Pancreas (tissue), 10 donors: ENCODE measurements at places on chromosomes 16 and 17. TPM values are rescaled to one million over a fixed set of nuclear protein-coding genes. Genes with fewer than 3 reads are reported as not detected.

GRCh38 chr16:58264007-58264406 is 30.8 kb downstream of the PRSS54 start:
- no peak for DNase-seq

DNA sequence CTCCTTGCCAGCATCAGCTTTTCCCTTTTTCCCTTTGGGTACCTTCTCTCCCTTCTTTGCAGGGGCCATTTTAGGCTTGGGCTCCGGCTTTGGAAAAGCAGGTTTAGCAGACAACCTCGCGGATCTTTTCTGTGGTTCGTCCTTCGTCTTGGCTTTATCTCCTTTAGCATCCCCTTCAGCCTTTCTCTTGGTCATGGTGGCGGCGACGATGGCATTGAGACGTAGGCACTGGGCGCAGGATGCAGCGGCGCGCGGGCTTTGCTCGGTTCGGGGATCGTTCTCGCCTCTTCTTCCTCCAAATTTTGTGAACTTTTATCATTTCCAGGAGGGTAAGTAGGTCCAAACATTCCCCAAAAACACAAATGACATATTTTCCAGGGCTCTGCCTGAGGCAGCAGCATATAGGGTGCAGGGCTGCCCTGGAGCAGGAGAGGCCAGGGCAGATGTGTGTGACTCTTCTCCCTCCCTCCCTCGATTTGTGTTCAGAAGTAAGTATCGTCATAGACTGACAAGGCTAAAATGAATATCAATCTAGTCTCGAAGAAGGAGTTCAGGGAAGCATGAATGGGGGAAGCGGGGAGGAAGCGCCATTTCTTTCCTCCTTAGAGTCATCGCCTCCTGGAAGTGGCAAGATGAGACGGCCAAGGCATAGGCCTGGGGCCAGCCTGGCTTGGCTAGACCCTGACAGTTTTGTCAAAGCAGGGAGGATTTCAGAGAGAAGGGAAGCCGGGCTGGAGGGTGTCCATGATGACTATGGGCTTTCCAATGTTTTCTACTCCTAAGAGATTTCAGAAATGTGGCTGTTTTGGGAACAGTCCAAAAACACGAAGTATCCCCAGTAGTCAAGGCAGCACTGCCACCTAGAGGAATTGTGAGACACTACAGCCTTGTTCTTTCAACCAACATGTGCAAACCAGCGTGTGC is 13.2 kb downstream of the CHCT1 start:
- no peak for DNase-seq

DNA sequence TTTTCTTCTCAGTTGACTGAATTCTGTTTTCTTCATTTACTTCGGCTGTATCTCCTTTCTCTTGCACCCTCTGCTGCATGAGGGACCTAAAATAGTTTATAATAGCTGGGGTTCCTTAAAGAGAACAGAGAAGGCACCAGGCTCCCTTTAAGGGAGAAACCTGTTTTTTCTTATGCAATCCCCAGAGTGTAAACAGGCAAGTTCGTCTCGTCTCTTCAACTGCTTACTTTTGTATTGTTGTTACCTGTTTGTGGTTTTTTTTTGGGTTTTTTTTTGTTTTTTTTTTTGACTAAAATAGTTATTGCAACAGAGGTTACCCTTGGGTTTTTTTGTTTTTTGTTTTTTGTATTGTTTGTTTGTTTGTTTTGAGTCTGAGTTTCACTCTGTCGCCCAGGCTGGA is 3.7 kb upstream of the LDHD start:
- DNase-seq = no peak

DNA sequence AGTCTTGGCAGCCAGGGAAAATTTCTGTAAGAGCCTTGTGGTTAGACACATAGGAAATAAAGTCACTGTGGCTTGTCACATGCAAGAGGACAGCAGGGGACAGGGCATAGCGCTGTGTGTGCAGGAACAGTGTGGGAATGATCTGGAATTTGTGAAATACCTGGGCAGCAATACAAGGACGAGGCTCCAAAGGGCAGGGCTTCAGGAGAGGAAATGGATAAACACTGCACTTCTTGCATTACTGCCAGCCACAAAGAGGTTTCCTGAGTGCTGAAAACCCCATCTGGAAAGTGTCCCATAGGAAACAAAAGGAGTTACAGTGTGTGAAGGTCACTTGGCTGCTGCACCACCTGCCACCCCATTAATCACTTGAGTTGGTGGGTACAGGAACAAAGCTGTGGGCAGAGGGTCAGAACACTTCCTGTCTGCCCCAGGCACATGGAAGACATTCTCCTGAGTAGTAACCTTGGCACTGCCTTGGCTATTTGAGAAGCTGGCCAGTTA is 12.1 kb upstream of the HP start:
- DNase-seq = peak; percentile 73

Gene MFAP4
- 3.4 TPM for total RNA-seq

GRCh38 chr17:1705004-1705403 is 5.2 kb downstream of the TLCD2 start:
- no peak for DNase-seq

DNA sequence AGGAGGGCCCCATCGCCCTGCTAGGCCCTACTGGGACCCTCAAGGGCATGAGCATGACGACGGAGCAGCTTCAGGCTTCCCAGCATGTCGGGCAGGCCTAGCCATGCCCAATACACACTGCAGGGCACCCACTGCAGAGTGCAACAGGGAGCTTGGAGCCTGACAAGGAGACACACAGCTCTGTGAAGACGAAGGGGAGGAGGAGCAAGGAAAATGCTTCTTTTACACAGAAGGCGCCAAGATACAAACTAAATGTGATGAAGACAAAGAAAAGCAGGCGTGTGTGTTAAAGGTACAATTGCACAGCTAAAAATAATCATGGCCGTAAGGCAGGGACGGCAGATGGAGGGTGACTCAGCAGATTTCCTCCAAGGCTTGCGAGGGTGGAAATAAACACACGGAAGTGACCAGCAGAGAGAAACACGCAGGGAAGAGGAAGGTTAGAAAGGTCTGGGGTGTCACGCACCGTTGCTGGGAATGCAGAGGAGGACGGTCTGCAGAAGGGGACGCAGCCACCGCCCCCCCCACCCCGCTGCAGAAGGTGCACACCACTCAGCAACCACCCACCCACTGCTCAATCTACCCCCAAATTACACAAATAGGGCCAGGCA is 108.5 kb downstream of the ZNF778 start:
- peak; percentile 41 for DNase-seq

Gene C17orf50
- not detected for total RNA-seq

DNA sequence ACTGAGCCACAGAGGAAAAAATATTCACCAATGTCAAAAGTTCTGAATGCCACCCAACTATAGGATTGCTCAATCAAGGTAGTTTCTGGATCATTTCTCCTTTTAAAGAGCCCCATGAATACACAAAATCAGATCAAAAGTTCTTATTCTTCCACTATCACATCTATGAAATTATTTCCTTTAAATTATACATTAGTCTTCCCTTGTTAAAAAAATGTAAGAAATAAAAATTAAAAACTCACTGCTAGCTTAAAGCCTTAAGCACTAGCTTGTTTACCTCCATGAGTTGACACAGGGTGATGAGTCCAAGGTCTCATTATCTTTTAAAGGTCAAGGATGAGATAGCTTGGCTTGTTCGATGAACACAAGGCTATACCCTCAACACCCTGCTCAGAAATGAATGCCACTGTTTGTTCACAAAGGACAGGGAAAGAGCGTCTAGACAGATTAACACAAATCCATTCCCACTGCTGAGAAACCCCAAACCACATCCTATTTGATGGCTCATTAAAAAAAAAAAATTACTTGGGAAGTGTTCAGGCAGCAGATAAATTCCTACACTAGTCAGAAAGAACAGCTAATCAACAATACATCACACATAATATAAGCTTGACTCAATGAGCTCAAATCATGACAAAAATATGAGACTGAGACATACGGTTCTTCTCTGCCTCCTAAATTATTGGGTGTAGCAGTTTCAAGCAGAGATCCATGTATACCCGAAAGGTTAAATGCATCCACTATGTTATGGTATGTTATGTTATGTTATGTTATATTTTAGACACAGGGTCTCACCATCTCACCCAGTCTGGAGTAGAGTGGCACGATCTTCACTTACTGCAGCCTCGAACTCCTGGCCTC is 118.9 kb downstream of the PARN start:
- no peak for DNase-seq

DNA sequence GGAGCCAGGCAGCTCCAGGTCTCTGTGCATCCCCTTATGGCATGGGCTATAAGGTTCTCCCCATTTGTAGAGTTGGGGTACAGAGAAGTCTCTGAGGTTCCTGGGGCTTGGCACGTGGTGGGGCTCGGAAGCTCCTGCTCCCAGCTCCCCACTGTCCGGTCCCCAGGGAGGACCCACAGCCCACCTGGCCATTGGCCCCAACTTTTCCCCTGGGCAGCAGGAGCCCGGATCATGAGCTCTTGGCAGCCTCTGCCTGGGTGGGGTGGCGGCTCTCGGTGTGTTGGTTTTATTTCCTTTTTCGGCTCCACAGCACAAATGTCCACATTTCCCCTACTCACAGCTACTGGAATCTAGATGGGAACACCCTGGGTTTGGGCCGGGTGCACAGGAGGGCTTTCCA is 30.5 kb downstream of the GSE1 start:
- DNase-seq = no peak

DNA sequence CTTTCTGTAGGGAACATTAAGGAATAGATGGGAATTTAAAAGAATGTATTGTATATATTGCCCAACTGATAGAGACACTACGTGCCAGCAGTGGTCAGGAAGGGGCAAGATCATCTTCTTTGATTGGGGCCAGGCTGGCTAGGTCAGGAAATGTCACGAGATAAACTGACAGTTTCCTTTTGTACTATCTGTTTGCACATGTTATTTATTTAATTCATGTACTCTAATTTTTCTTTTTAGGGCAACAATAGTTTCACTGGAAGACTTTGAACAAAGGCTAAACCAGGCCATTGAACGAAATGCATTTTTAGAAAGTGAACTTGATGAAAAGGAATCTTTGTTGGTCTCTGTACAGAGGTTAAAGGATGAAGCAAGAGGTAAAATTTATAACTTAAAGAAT is 12.6 kb downstream of the NDEL1 start:
- no peak for DNase-seq

DNA sequence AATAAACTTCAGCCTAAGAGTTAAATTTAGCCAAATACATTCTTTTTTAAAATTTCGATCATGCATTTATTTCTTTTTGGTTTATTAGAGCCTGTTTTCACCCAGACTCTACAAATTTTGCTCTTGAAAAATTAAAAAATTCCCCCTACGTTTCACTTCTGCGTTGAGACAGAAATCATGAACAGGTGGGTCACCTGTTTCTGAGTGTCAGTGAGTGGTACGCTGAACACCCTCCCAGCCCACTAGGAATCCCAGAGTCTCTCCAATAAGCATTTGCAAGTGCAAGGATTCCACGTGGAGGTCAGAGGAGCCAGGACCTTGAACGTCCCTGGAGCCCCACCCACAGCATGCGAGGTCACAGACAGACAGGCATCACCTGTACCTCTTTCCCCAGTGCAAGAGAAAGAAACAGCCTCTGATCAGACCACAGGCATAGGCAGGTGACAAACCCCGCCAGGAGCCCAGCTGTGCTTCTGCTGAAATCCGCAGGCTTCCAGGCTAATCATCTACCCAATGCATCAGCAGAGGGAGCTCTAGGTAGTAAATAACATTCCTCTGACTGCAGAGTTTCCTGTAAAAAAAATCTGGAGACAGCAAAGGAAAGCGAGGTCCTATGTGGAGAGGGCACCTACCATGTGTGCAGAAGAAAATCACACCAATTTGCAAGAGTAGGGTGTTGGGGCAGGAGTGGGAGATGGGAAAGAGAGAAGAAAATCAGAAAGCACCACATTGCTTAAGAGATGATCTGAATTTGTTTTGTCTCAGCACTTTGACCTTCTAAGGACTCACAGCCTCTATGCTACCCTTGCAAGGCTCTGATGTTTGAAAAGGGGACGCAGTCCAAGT is 5.9 kb upstream of the XYLT1 start:
- DNase-seq = peak; percentile 62

- DNase-seq = no peak
Measured at GRCh38 chr16:78785218-78785617, 685.8 kb downstream of the WWOX start.

Gene KIF2B
- total RNA-seq = not detected

Gene SP6
- total RNA-seq = 0.19 TPM

Gene NT5C3B
- 29.8 TPM for total RNA-seq

GRCh38 chr17:62775876-62776275 is 32.2 kb downstream of the MARCHF10 start:
- no peak for DNase-seq

GRCh38 chr16:79415983-79416640 is 184.4 kb downstream of the MAF start:
- no peak for DNase-seq

DNA sequence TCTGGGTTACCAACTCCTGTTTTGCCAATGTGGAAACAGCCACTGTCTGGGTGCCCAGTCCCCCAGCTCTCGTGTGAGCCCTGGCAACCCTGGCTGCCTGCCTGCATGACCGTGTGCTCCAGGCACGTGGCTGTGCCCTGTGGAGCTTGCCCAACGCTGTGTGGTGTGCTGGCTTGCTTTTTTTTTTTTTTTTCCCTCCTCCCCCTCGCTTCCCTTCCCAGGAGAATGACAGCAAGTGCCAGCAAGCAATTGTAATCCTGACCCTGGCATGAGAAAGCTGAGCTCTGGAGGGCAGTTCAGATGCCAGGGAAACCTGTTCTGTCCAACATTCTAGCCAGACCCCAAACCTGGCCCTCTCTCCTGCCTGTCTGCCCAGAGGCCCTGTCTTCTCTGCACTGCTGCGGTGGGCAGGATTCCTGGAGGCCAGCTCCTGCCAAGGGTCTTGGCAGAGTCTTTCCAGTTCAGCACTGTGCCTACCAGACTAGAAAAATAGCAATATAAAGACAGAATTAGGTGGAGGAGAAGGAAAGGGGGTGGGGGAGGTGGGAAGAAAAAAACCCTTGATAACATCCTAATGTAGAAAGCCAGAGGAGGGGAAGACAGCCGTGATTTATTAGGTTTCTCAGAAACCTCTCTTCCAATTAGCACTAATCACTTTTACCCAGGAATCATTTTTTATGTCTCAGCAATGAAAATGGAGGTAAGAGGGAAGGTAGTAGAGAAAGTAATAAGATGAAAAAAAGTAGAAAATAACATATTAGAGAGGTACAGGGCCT is 9.0 kb downstream of the HLF start:
- peak; percentile 88 for DNase-seq

DNA sequence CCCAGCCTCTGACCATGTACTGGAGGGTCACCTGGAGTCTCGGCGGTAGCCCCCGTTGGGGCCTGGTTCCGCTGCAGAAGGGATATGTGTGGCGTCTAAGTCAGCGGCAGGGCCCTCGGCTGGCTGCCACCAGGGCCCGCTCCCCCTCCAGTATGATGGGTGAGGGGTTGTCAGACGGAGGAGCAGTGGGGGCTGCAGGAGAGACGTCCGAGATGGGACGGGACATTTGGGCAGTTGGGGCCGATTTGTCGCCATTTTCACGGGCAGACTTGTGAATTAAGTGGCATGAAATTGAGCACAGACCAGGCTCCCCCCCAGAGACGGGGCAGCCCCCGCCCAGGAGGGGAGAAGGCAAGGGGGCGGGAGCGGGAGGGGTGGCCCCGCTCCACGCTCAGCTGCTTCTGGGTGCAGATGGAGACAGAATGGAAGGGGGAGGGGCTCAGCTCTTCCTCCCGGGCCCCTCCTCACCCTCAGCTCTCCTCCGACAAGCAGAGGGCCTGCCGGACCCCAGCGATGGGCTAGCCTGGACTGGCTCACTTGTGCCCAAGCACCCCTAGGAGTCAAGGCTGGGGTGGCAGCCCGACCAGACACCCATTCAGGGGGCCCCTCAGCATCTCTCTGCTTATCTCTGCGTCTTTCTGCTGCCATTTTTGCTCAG is 52.7 kb upstream of the LHX1 start:
- DNase-seq = no peak

Gene SPAG9
- total RNA-seq = 56.1 TPM
